Fibroblast of skin of abdomen (primary cell): ENCODE measurements at places on chromosomes 5 and 9.

GRCh38 chr5:36744773-36745589, 131.6 kb upstream of the NIPBL start:
- peak; percentile 19 for DNase-seq

- DNase-seq: no peak
Measured at GRCh38 chr5:142915813-142916424, 145.7 kb downstream of the ARHGAP26 start.

GRCh38 chr9:127923771-127924170, 6.8 kb downstream of the PIP5KL1 start:
- DNase-seq: peak; percentile 94

- no peak for DNase-seq
Measured at GRCh38 chr9:78856781-78857180, 559.9 kb downstream of the PSAT1 start.

DNA sequence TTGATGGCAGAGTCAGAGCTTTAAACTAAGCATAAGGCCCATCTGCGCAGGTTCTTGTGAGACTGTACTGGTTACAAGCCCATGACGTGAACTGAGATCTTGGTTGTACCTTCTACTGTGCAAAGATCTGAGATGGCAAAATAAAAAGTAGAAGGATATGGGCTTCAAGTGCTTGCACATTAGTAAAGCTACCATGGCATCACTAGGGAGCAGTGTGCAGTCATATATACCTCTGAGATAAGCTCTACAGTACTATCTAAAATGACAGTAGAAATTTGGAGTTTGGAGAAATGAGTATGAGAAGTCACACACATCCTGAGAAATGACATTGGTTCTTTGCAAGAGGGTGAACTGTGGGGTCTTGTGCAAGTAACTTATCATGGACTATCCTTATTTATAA, 408.2 kb upstream of the PRR16 start:
- DNase-seq: peak; percentile 60

DNA sequence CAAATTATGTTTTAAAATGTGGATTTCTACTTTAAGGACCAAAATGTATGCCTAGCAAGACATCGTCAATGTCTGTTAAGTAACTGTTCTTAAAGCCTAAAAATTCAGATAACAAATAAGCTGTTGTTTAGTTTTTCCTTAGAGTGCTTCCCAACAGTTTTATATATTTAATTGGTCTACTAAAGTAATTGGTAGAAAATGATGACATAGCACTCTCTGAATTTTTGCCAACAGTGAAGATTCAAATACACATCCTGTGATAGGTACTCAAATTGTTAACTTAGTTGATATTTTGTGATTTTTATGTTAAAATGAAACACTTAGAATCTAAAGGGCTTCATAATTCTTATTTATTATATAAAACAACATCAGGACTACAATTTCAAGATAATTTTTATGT, 107.5 kb downstream of the TMEM232 start:
- DNase-seq: no peak

DNA sequence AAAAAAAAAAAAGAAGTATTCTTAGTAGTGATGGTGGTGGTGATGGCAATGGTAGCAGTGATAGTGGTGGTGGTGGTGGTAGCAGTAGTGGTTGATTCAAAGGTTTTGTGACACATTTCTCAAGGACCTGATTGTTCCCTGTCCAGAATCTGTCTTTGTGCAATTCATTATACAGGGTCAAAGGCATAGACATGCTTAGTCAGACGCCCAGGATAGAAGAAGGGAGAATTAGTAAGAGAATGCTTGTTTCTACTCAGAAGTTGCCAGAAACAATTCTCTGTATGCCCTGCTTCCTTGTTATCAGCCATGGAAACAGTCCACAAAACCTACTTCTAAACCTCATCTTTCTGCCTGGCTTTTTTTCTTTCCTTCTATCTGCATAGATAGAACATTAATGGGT, 89.4 kb downstream of the SLC44A1 start:
- DNase-seq: no peak

GRCh38 chr5:151679421-151680155, 7.1 kb downstream of the SPARC start:
- no peak for DNase-seq

DNA sequence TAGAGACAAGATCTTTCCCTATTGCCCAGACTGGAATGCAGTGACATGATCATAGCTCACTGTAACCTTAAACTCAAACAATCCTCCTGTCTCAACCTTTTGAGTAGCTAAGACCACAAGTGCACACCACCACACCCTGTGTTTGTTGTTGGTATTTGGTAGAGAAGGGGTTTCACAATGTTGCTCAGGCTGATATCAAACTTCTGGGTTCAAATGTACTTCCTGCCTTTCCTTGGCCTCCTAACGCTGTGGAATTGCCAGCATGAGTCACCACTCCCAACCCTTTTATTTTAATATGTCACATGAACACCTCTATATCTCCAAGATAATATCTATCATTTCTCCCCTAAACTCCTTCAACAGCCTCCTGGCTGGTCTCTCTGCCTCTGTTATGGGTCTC, 719.0 kb downstream of the PTPRD start:
- DNase-seq: no peak

DNA sequence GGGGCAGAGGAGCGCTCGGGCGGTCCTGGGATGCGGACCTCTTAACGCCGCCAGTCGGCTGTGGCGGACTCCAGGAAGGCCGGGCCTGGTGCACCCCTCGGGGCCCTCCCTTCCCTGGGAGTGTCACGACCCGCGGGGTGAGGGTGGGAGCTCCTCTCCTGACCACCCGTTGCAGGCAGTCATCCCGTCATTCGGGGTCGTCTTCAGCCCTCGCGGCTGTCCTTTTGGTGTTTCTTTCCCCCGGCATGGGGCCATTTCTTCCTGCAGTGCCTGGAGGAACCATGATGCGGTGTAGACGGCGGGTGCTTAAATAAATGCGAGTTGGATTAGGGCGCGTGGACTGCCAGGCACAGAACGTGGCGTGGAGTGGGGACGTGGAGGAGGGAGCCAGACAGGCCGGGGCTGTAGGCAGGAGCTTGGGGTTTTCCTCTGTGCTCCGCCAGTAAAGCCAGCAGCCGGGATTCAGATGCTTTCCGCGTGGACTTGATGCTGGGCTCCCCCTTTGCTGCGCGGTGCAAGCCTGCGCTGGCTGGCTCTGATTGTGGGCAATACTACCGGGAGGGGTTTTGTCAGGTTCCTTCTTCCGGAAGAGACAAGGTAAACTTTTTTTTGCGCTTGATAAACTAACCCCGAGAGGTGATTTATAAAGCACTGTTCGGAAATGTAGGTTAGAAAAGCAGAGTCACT, 868 bp downstream of the KDM4C start:
- DNase-seq: peak; percentile 48

GRCh38 chr5:179974946-179975712, 67.4 kb upstream of the TBC1D9B start:
- DNase-seq: peak; percentile 24
